Smooth muscle cell of the brain vasculature (primary cell): ENCODE measurements at places on chromosomes 4 and X.

DNA sequence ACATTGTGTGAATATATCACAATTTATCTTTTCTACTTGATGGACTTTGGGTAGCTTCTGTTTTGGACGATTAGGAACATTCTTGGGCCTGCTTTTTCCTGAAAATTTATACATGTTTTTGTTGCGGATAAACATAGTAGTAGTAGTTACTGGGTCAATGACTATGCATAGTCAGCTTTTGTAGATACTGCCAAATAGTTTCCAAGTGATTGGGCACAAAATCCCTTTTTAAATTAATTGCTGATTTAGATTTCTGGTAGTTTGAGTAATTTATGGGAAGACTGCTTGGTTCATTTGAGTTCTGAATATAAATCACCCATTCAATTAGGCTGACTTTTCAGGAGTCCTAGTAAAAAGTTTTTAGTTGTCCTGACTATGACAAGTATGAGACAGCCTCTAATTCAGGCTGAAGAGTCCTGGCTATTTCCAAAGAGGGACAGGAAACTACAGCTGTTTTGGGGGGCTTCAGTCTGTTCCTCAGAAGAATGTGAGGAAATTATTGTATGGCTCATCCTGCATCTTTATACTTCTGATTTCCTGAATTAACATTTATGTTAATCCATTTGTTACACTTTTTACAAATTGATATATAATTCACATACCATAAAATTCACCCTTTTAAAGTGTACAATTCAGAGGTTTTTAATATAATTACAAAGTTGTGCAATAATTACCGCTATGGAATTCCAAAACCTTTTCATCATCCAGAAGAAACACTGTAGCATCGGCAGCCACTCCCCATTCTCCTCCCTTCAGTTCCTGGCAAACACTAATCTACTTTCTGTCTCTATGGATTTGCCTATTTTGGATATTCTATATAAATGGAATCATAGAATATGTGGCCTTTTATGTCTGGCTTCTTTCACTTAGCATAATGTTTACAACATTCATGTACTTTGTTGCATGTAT lies 14.2 kb downstream of the LRP2BP start:
- DNase-seq = no peak

GRCh38 chrX:153063315-153063714 lies 7.0 kb downstream of the PNMA3 start:
- no peak for DNase-seq

- peak; percentile 91 for DNase-seq
These were observed 1.3 kb upstream of the FAT4 start for GRCh38 chr4:125313497-125313896.

GRCh38 chrX:19798423-19798822 lies 89.0 kb downstream of the SH3KBP1 start:
- no peak for DNase-seq

DNA sequence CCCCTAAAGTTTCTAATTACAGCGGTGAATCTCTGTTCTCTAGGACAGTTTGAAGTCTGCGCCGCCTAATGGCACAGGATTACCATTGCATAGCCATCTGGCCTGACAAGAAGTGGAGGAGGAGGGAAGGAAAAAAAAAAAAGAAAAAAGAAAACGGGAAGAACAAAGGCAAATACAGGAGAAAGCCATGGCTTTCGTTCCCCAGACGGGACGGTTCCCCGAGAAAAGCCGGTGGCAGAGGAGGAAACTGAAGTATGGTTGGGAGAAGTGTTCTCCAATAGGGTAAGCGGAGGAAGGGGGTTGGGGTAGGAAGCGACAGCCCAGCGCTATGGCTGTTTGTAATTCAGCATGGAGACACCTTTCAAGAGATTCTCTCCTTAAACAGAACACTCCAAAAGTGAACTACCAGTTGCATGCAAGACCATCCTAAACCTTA lies 80.8 kb downstream of the HMGN5 start:
- peak; percentile 18 for DNase-seq
